ENCODE measurements at places on chromosomes 7 and 10.
A peak's percentile ranks its signal among the peaks of the same experiment; 100 is the strongest.

GRCh38 chr7:128948976-128949760 is 11.4 kb downstream of the IRF5 start:
- DNase-seq = peak; percentile 6

DNA sequence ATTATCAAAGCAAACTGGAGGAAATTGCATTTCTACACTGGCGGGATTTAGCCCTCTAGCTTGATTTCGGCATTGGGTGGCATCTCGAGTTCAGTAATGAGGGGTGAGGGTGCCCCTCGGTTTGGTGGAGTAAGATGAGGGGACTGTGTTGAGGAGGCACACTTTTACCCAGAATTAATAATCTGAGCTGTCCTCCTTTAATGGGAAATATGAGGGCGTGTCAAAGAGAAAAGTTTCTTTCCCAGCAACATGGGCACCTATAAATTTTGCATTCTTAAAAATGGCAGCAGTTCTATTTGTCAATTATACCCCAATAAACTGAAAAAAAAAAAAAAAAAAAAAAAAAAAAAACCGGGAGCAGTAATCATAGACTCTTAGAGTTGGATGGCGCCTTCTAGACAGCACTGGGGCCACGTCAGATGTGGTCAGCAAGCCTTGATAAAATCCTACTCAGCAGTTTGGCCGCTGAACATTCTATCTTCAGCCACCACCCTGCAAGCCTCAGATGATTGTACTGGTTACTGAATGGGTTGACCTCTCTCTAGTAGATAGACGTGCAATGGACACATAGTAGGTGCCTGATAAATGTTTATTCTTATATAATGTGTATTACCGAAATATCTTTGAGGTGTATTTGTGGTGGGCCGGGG is 931 bp downstream of the PAPSS2 start:
- DNase-seq = no peak

GRCh38 chr10:70834441-70835151 is 18.8 kb downstream of the SGPL1 start:
- DNase-seq = no peak

GRCh38 chr7:95432606-95433005 is 2.2 kb downstream of the PON2 start:
- DNase-seq = no peak

DNA sequence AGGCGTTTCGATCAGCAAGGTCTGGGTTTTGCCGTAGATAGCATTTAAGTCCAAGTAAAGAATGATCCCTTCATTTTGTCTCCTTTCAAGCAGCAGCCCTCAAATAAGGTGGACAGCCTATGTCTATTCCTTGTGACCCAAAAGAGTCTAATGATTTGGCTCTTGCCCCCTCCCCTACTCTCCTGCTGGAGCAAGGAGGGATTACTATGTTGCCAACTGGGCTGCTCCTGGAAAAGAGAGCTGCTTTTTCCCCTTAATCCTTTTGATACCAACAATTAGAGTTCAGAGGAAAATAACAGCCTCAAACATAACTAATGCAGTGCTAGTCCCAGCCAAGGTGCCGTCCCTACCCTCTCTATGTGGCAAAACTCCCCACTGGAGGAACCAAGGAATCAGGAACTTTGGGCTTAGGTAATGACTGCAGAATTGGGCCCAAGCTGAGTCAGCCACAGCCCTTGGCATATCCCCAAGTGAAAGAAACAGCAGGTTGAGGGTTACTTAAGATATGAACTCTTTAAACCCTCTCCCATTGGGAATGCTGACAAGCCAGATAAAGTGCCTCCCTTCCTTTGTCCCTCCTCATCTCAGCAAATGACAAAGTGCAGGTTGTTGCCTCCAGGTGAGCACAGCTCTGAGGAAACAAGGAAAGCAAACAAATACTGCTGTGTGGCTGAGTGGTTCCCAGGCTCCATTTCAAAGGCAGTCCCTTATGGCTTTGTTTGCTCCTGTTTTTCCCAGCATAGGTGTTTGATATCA is 643.7 kb downstream of the INHBA start:
- DNase-seq = no peak

DNA sequence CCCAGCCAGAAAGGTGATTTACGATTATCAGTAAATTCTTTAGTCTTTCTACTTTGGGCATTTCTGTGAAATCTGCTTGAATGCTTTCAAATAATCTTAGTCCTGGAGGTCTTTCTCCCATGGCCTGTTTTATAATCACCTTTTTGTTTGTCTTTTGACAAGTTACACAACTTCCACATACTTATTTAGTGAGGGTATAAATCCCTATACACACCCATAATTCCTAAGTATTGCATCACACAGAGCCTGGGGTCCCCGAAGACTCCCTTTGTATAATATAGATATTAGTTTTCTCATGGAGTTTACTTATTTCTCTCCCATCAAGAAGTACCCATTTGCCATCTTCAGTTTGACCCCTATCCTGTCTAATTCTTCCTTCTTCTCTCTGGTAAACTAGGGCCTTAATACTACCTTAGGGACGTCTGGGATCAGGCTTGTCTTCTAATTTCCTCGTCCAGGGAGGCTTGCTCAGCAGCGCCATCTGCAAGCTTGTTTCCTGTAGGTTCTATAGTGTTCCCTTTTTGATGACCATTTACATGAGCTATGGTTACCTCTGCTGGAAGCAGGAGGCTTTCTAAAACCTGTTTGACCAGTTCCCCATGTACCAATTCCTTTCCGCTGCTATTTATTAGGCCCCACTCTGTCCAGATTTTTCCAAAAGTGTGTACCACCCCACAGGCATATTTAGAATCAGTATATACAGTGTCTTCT is 8.1 kb downstream of the DNAH11 start:
- DNase-seq = no peak

Data from skeletal muscle cell (primary cell).